Activated T-cell treated with anti-CD3 and anti-CD28 coated beads, Interleukin-2, amount 50 U/mL, for 1 hour (primary cell): ENCODE measurements at places on chromosomes 1 and 21.

DNA sequence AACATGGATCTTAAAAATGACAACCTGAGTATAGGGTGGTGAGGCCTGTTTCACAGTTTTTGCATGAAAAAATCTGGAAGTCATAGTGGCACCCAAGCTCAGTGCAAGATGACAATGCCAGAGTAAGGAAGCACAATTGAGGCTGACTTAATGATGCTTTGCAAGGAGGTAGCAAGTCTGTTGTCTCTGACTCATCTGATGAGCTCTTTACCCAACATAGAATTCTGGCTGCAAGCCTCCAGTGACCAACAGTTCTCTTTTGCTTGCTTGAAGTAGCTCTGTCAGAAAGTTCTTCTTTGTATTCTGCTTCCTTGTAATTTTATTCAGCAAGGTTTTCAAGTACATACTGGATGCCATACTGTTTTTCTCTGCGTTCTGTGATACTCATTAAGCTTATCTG lies 117.1 kb downstream of the FOXD2 start:
- no peak for DNase-seq

GRCh38 chr1:9729523-9729922 lies 78.0 kb downstream of the PIK3CD start:
- DNase-seq = no peak

GRCh38 chr21:21436012-21436534 lies 437.9 kb downstream of the NCAM2 start:
- DNase-seq = no peak

DNA sequence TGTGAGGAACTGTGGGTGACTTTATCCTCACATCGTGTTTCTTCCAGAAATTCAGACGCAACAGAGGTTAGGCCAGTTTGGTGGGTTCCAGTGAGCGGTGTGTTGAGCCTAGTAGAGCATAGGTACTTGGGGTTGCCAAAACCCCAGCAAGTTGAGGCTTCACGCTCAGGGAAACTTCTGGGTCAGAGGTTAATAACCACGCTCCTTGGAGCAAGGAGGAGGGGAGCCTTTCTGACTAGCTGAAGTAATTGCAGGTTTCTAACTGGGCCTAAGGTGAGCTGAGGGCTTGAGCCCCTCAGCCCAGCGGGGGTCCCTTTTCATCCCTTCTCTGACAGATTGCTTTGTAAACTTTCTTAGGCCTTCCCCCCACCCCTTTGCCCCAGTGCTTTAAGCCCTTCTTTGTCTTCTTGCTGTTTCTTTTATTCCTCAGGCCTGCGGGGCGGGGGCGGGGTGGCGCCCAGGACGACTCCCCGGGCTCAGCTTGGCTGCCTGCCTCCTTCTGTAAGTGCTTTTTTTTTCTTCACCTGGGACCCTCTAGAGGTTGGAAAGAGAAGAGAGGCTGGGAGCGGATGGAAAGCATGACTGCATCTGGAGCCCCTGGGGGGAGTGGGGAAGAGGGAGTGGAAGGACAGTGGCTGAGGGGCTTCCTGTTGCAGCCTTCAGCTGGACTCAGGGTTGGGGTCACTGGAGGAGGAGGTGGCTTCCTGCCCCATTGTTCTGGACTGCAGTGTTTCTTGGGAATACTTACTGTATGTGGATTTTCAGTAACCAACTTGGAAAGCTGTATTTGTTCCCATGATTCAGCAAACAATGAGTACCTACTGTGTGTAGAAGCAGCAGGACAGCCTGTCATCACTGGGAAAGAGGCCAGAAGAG lies 1.3 kb upstream of the ZNF436 start:
- no peak for DNase-seq

DNA sequence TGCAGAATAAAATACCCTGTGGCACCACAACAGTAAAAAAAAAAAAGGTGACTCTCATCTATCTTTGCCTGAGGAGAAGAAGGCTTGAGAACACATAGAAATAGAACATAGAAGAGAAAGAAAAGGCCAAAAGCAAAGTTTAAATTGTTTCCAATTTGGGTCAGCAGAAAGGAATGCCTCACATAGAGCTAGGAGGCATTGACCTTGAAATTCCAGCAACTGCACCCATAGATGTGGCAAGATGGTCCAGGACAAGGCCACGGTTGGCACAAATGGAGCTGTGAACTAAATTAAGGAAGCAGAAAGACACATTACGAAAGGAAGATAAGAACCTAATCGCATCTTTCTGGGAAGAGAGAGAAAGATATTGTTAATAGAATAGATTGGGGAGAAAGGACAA lies 588.3 kb downstream of the LMO4 start:
- DNase-seq = no peak

- DNase-seq = no peak
These were observed 156.9 kb upstream of the SOD1 start for GRCh38 chr21:31502537-31503143.

GRCh38 chr1:94408104-94408830 lies 9.9 kb upstream of the ABCD3 start:
- no peak for DNase-seq

- no peak for DNase-seq
These were observed 2.4 kb downstream of the ACTN2 start for GRCh38 chr1:236688705-236689104.

DNA sequence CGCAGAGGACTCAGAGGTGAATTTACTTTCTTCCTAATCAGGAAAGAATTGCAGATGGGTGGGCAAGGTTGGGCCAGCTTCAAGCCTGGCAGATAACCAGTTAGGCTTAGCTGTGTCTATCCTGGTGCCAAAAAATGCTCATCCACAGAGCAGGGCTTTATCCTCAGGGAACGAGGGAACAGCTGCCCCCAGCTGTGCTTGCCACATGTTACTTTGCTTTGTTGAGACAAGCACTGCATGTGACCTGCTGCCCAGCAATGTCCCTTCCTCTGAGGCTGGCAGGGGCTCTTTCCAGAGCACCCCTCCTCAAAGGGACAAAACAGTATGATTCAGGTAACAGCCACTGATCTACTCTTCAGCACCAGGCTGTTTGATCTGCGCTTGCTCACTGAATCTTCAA lies 505.1 kb upstream of the USP24 start:
- DNase-seq = no peak

GRCh38 chr1:220391491-220391890 lies 119.2 kb upstream of the RAB3GAP2 start:
- no peak for DNase-seq

DNA sequence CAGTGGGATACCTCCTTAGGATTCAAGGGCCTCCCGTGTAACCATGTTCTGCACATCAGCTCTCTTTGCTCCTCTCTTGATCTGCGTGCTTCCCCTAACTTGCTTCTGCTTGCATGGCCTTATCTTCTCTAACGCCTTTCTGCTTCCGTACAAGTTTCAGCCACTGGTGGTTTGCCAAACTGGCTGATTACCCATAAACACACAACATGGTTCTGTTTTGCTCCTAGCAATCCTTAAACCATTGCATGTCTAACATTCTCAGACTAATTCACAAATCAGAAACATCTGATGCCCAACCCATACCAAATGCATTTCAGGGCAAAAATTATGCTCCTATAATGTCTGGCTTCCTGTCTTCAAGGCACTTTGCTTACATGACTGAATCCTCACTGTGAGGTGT lies 166.4 kb downstream of the PBX1 start:
- DNase-seq = no peak

DNA sequence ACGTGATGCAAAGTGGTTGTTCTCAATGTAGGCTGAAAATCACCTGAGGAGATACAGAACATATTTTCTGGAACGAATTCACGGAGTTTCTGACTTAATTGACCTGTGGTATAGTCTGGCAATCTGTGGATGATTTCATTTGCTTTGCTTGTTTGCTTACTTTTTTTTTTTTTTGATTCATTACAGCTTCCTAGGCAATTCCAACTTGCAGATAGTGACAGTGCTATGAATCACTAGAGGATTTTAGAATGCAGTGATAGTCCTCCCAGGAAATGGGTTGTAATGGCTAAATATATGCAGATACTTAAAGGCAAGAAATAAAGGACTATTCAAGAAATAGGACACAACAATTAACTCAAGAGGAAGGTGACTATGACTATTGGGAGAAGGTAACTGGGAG lies 1378.1 kb upstream of the PRMT6 start:
- DNase-seq = no peak

GRCh38 chr1:172870901-172871606 lies 179.7 kb downstream of the TNFSF18 start:
- no peak for DNase-seq

- DNase-seq = no peak
These were observed 750.3 kb upstream of the ADGRL2 start for GRCh38 chr1:81050390-81050789.

GRCh38 chr21:39650801-39651200 lies 38.1 kb downstream of the B3GALT5 start:
- no peak for DNase-seq

DNA sequence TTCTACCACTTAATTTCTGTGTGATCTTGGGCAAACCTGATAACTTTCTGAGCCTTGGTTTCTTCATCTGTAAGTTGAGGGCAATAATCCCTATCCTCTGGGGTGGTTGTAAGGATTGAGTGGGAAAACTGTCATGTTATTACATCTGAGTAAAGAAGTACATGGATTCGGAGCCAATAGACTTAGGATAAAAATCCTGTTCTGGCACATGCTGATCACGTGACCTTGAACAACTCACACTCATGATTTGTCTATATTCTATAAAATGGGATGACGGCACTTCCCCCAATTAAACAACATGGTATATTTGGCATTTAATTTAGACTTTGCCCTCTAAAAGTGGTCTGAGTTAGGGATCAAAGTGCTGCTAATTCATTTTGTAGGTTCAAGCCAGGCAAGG lies 315.5 kb downstream of the PLPP3 start:
- DNase-seq = no peak

GRCh38 chr1:204647805-204648153 lies 37.8 kb downstream of the LRRN2 start:
- DNase-seq = no peak

- no peak for DNase-seq
These were observed 15.2 kb upstream of the FGR start for GRCh38 chr1:27650171-27650538.

DNA sequence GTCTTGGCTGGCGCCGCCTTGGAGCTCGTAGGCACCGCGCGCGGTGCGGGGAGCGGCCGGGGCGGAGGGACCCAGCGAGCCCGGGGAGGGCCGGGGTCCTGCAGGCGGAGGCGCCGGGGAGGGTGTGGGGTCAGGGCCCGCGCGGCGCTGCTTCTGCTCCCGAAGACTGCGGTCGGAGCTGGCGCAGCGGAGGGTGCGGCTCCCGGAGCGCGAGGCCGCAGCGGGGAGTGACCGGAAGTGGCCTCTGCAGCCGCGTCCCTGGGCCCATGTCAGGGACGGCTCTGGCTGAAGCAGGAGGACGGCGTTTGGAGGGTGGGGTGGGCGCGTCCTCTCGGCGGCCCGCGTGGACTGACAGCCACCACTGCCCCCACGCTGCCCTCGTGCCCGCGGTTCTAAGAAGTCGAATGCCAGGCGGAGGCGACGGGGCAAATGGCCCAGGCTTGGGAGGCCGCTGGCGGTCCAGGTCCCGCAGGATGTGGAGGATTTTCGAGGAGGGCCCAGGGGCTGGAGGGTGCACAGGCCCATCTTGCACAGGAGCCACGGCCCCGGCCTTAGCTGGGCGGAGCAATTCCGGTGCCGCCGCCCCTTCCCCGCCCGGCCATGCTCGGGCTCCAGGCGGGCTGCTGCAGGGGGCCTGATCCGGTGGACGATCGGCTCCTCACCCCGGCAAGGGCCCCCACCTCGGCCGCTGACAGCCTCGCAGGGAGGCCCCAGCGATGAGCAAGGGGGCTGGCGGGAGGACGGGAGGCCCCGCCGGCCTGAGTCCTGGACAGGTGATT lies 7.7 kb upstream of the ZNF669 start:
- no peak for DNase-seq

DNA sequence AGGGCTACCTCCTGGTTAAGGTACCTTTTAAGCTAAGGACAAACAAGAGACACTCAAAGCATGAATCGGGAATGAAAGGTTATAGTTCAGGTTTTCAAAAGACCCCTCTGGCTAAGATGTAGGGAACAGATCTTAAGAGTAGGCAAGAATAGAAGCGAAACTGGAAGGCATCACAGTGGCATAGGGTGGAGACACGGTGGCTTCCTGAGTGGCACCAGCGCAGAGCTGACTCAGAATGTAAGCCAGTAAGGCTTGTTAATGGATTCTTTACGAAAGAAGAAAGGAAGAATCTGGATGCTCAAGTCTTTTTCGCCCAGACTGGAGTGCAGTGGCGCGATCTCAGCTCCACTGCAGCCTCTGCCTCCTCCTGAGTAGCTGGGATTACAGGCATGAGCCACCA lies 21.2 kb downstream of the PADI6 start:
- no peak for DNase-seq

DNA sequence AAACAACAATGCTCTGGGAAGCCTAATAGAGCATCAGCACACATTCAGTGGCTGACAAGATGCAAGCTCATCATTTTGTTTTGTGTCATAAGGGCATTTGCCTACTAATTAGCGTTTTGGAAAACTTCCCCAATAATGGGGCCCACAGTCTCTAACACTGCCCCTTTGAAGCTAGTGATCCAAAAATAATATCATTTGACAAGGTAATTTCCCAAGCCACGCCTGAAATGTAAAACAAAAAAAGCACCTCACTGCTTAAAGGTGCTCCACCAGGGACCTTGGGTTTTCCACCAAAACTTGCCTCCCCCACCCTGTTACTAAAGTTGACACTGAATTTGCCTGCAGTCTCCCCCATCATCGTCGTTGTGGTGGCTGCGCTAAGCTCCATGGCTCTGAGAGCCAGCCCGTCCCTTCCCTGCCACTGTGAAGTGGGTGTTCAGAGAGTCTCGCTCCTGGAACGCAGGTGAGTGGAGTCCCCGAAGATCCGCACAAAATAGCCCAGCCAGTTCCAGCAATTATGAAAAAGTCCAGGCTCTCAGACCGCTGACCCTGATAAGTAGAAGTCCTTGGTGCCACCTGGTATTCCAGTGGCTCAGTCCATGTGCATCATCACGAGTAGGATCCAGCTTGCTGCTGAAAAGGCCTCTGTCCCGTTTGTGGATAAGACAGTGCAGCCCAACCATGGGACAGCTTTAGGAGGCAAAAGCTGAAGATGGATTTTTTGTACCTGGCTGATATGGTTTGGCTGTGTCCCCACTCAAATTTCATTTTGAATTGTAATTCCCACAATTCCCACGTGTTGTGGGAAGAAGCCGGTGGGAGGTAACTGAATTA lies 52.2 kb downstream of the RAB3GAP2 start:
- no peak for DNase-seq

GRCh38 chr1:19479351-19480120 lies 5.8 kb downstream of the CAPZB start:
- no peak for DNase-seq

GRCh38 chr21:38805328-38806152 lies at the start of gene ETS2:
Gene ETS2, plus strand, starts transcription at chr21:38805929. Its CDS starts 4,106 bp downstream, at chr21:38810035.
- DNase-seq = peak; percentile 74

DNA sequence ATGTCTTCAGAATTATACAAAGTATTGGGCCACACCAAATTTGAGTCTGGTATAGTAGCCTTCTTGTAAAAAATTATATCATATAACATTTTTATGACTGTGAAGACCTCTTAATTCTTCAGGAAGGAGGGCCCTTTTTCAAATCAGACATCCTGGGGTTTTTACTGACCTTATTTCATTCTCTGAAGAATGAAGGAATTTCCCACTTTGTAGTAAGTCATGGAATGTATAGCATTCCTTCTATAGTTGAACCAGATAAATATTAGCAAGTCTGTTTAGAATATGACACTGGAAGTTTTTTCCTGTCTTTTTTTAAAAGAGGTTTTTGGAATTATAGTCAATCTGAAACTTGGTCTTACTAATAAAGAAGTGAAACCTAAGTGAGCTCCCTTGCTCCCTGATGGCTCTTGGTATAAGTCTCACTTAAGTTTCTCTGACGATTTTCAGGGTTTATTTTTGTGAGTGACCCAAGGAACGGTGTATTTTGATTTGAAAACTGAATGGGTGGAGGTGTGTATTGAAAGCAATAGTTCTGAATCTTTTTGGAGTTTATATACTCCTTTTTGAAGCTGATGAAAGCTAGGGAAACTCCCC lies 23.7 kb downstream of the SNX27 start:
- DNase-seq = no peak

- no peak for DNase-seq
These were observed 4.0 kb downstream of the CASQ2 start for GRCh38 chr1:115764541-115764940.
